ENCODE measurements at places on chromosomes 3 and 15. TPM values are rescaled to one million over a fixed set of nuclear protein-coding genes. Genes with fewer than 3 reads are reported as not detected.

The NR1D2 gene
- 20.1 TPM for total RNA-seq

The GOLGA6B gene
- total RNA-seq, result 1.4 TPM

The SCN11A gene
- 0.15 TPM for total RNA-seq

The TMOD2 gene
- total RNA-seq, result 1.4 TPM

All from left lobe of liver (tissue), 2 donors.